Fibroblast of lung (primary cell): ENCODE measurements at places on chromosomes 7 and 10. TPM values are rescaled to one million over a fixed set of nuclear protein-coding genes. Genes with fewer than 3 reads are reported as not detected.

RSPH10B2 gene
- total RNA-seq: 0.51 and 0.66 TPM in 2 replicates

SUGCT gene
- total RNA-seq: 6.7 and 16.5 TPM in 2 replicates

ARHGAP21 gene
- 105 and 173 TPM in 2 replicates for total RNA-seq

NRP1 gene
- total RNA-seq: 362 and 373 TPM in 2 replicates

FAM25C gene
- not detected in 2 replicates for total RNA-seq

FAM237B gene
- total RNA-seq: under 0.01 TPM in 1 of 2 replicates, not detected in the other

LUC7L2 gene
- 33.4 and 38.5 TPM in 2 replicates for total RNA-seq

SPAG6 gene
- under 0.01 TPM in 1 of 2 replicates, not detected in the other for total RNA-seq

PLCE1 gene
- total RNA-seq: 0.33 and 1.0 TPM in 2 replicates

NUDT13 gene
- 2.1 and 2.6 TPM in 2 replicates for total RNA-seq

DPYSL4 gene
- total RNA-seq: 0.26 and 0.83 TPM in 2 replicates

OR13A1 gene
- total RNA-seq: not detected in 2 replicates

FAM131B gene
- 3.8 and 4.4 TPM in 2 replicates for total RNA-seq

SLC16A9 gene
- 0.26 and 0.66 TPM in 2 replicates for total RNA-seq

VGF gene
- total RNA-seq: 0.26 and 0.66 TPM in 2 replicates

ZNF22 gene
- total RNA-seq: 14.6 and 23.0 TPM in 2 replicates

NKX2-3 gene
- total RNA-seq: not detected in 2 replicates

CLDN12 gene
- total RNA-seq: 28.5 and 44.8 TPM in 2 replicates

TNS3 gene
- total RNA-seq: 52.6 and 88.8 TPM in 2 replicates

TSPAN15 gene
- 1.8 and 2.6 TPM in 2 replicates for total RNA-seq

ZSCAN25 gene
- 10.2 and 10.5 TPM in 2 replicates for total RNA-seq

TUBAL3 gene
- total RNA-seq: not detected in 2 replicates

OR2A25 gene
- not detected in 2 replicates for total RNA-seq

PAX4 gene
- not detected in 2 replicates for total RNA-seq

NEURL1 gene
- total RNA-seq: under 0.01 TPM in 1 of 2 replicates, not detected in the other

TUBB8 gene
- not detected in 2 replicates for total RNA-seq

NEUROG3 gene
- not detected in 2 replicates for total RNA-seq

GNGT1 gene
- total RNA-seq: not detected in 2 replicates

LFNG gene
- total RNA-seq: 0.33 and 0.77 TPM in 2 replicates

CCDC7 gene
- total RNA-seq: 18.0 and 19.5 TPM in 2 replicates

SMC3 gene
- total RNA-seq: 28.8 and 31.9 TPM in 2 replicates

FZD8 gene
- 0.66 and 0.77 TPM in 2 replicates for total RNA-seq

CALCR gene
- total RNA-seq: not detected in 2 replicates

GNAT3 gene
- total RNA-seq: not detected in 2 replicates

PKD1L1 gene
- under 0.01 TPM in 2 replicates for total RNA-seq

ZDHHC4 gene
- total RNA-seq: 65.2 and 72.7 TPM in 2 replicates

LRRN3 gene
- 0.26 and 1.8 TPM in 2 replicates for total RNA-seq

CCL24 gene
- not detected in 2 replicates for total RNA-seq

MEOX2 gene
- 0.50 and 1.5 TPM in 2 replicates for total RNA-seq

CPN1 gene
- not detected in 2 replicates for total RNA-seq

ZNF92 gene
- 3.6 and 4.1 TPM in 2 replicates for total RNA-seq

SHLD2 gene
- total RNA-seq: 21.6 and 26.2 TPM in 2 replicates

WNT16 gene
- total RNA-seq: 3.8 TPM in 1 of 2 replicates, not detected in the other

KLF14 gene
- total RNA-seq: under 0.01 TPM in 2 replicates

INMT gene
- total RNA-seq: 17.5 and 75.8 TPM in 2 replicates

MKLN1 gene
- total RNA-seq: 26.7 and 33.9 TPM in 2 replicates

CH25H gene
- 8.2 and 17.7 TPM in 2 replicates for total RNA-seq

GRM3 gene
- total RNA-seq: not detected in 2 replicates

FANK1 gene
- total RNA-seq: 0.83 and 2.6 TPM in 2 replicates

MMD2 gene
- not detected in 2 replicates for total RNA-seq

ABCC2 gene
- total RNA-seq: 0.26 and 0.66 TPM in 2 replicates

A1CF gene
- not detected in 2 replicates for total RNA-seq

ANKRD2 gene
- total RNA-seq: 1.8 TPM in 2 replicates

ADGRA1 gene
- total RNA-seq: not detected in 2 replicates

SORCS1 gene
- total RNA-seq: under 0.01 TPM in 1 of 2 replicates, not detected in the other

GRID1 gene
- total RNA-seq: 0.33 and 0.51 TPM in 2 replicates

CARD11 gene
- total RNA-seq: not detected in 2 replicates

SERPINE1 gene
- total RNA-seq: 41.3 and 167 TPM in 2 replicates
